Left renal pelvis (tissue), 4 donors: ENCODE measurements at places on chromosomes 16 and 17.

DNA sequence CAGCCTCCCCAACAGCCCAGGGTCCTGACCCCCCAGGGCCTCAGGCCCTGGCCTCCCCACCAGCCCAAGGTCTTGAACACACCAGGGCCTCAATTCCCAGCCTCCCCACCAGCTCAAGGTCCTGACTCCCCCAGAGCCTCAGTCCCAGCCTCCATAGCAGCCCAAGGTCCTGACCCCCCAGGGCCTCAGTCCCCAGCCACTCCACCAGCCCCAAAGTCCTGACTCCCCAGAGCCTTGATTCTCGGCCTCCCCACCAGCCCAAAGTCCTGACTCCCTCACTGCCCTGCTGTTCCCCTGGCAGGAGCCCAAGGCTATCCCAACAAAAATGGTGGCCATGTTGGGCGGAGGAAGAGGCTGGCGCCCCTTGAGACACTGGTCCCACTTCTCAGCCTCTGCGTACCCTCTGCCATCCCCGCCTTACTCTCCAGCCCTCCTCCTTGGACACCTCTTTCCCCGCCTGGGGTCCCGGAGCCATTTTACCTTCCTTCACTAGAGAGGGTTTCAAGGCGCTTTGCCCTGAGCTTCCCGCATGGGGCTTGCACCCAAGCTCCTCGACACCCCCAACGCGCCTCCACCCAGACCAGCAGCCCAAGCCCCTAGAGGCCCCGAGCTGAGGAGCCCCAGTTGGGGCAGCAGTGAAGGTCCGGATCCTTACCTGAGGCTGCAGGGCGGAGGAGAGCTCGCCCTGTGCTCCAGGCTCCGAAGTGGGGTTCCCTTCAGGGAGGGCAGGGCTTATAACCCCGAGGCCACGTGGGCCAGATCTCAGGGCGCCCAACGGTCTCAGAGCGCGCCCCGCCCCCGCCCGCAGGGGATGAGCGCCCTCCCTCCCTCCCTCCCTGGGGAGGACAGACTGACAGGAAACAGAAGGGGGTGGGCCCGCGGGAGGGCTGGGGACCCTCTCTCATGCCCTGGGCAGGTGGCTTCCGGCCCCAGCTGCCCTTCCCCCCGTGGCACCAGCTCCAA, 3.5 kb upstream of the TSPOAP1 start:
- no peak for DNase-seq

GRCh38 chr16:6081320-6081976, 983.9 kb upstream of the EEF2KMT start:
- peak; percentile 8 for DNase-seq

- DNase-seq: no peak
Observed at GRCh38 chr17:57968456-57968855, 13.2 kb upstream of the CUEDC1 start.

GRCh38 chr17:29565643-29566472, 979 bp downstream of the ABHD15 start:
- DNase-seq: no peak

GRCh38 chr17:41492351-41492750, 2.6 kb upstream of the KRT36 start:
- no peak for DNase-seq
